ENCODE measurements at places on chromosomes 3 and 15. TPM values are rescaled to one million over a fixed set of nuclear protein-coding genes. Genes with fewer than 3 reads are reported as not detected.

Gene BTBD1
- total RNA-seq: 55.3 TPM

Gene EPHB3
- 0.23 TPM for total RNA-seq

Gene IGSF11
- total RNA-seq: 6.6 TPM

Gene EXD1
- not detected for total RNA-seq

Gene INAFM2
- total RNA-seq: 6.8 TPM

Gene NPAP1
- not detected for total RNA-seq

Gene SV2B
- 0.10 TPM for total RNA-seq

Gene CCDC33
- 5.2 TPM for total RNA-seq

Gene STRC
- not detected for total RNA-seq

Gene ISLR2
- total RNA-seq: 0.29 TPM

Gene ZBTB11
- total RNA-seq: 9.7 TPM

Gene MED12L
- 0.50 TPM for total RNA-seq

Gene THRB
- 1.8 TPM for total RNA-seq

Gene SMCO1
- not detected for total RNA-seq

Gene LYSMD2
- total RNA-seq: 20.4 TPM

Gene ELL3
- total RNA-seq: 1.3 TPM

Gene MORC1
- not detected for total RNA-seq

Gene UROC1
- total RNA-seq: not detected

Gene RETNLB
- total RNA-seq: not detected

Gene BCL2A1
- total RNA-seq: 18.7 TPM

Gene GOLGA8M
- total RNA-seq: 0.10 TPM

Gene RARRES1
- total RNA-seq: 9.2 TPM

Gene MAP2K1
- total RNA-seq: 105 TPM

Gene CASR
- not detected for total RNA-seq

Gene TTC23
- 9.4 TPM for total RNA-seq

Gene GLDN
- not detected for total RNA-seq

Gene AADACL2
- not detected for total RNA-seq

Gene PLXNB1
- total RNA-seq: 10.5 TPM

Gene CD200
- not detected for total RNA-seq

Gene ATP13A5
- not detected for total RNA-seq

Gene CNTN6
- total RNA-seq: not detected

Gene STARD9
- total RNA-seq: 1.4 TPM

Gene LRRK1
- 15.3 TPM for total RNA-seq

Gene SPESP1
- total RNA-seq: not detected

Gene EOMES
- total RNA-seq: 1.4 TPM

Gene GNAT1
- total RNA-seq: not detected

Gene TMOD3
- 38.7 TPM for total RNA-seq

Gene CMC1
- total RNA-seq: 48.9 TPM

Gene GOLGA8S
- 0.09 TPM for total RNA-seq

Gene NTRK3
- 21.7 TPM for total RNA-seq

Gene MUC4
- not detected for total RNA-seq

Gene SLC51B
- total RNA-seq: 12.4 TPM

Gene TRAT1
- total RNA-seq: not detected

Gene EFCC1
- total RNA-seq: not detected

Gene COMMD2
- 27.9 TPM for total RNA-seq

Gene SERPINI2
- not detected for total RNA-seq

Gene LRTM1
- not detected for total RNA-seq

Gene MYL3
- total RNA-seq: 0.22 TPM

Gene CTXND1
- total RNA-seq: 0.02 TPM

Gene KCNMB3
- 1.3 TPM for total RNA-seq

Gene ADAMTSL3
- 0.25 TPM for total RNA-seq

Gene IL17RE
- 0.88 TPM for total RNA-seq

Gene ZWILCH
- total RNA-seq: 39.0 TPM

Gene C2CD4A
- not detected for total RNA-seq

Data from A549 treated with RU486 at 1 μM for 4 hours (cell line).